ENCODE measurements at places on chromosomes 5 and 9.

GRCh38 chr5:17214893-17215292, 2.5 kb upstream of the BASP1 start:
- no peak for DNase-seq

GRCh38 chr5:135913713-135914626, 18.3 kb upstream of the IL9 start:
- no peak for DNase-seq

DNA sequence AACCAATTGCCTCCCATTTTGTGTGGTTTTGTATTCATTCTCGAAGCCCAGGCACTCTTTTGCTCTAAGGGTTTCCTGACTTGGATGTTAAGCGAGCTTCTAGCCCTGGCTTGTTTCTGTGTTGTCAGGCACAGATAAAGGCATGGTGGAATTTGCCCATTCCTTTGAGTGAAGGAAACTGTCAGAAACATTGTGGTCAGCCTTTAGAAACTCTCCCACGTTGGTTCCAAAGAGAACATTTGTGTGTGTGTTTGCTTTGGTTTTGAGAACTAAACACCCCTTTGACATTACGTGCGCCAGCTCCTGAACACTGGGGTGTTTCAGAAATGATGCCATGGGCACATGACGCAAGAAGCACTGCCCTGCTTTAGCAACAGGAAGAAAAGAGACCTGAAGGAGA, 320.9 kb downstream of the NTRK2 start:
- no peak for DNase-seq

- DNase-seq: no peak
These were observed 13.0 kb downstream of the BARX1 start for GRCh38 chr9:93942161-93942560.

GRCh38 chr5:174195517-174195916, 150.0 kb downstream of the NSG2 start:
- no peak for DNase-seq

DNA sequence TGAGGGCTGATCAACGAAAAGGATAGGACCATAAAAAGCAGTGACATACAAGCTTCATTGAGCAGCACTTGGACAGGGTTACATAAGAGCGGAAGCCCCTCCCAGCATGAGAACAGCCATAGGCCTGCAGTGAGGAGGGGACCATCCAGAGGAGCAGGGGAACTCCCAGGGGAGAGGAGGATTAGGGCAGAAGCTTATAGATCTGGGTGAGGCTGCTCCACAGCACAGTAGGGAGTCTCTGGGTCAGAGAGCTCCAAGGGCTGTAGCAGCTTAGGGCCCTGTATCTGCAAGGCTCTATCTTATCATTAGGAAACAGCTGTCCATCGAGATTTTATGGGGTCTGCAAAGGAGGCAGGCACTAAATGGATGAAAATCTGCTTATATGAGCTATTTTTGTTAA, 186.6 kb downstream of the DOCK8 start:
- DNase-seq: no peak

DNA sequence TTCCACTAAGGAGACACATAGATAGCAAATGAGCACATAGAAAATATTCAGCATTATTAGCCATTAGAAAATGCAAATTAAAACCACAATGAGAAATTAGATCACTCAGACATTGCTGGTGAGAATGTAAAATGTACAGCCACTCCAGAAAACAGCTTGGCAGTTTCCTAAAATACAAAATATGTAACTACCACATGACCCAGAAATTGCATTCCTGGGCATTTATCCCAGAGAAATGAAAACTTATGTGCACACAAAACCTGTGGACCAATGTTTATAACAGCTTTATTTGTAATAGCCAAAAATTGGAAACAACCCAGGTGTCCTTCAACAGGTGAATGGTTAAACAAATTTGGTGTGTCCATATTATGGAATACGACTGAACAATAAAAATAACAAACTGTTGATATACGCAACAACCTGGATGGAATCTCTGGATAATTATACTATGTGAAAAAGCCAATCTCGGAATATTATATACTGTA, 34.8 kb upstream of the SHC3 start:
- no peak for DNase-seq

DNA sequence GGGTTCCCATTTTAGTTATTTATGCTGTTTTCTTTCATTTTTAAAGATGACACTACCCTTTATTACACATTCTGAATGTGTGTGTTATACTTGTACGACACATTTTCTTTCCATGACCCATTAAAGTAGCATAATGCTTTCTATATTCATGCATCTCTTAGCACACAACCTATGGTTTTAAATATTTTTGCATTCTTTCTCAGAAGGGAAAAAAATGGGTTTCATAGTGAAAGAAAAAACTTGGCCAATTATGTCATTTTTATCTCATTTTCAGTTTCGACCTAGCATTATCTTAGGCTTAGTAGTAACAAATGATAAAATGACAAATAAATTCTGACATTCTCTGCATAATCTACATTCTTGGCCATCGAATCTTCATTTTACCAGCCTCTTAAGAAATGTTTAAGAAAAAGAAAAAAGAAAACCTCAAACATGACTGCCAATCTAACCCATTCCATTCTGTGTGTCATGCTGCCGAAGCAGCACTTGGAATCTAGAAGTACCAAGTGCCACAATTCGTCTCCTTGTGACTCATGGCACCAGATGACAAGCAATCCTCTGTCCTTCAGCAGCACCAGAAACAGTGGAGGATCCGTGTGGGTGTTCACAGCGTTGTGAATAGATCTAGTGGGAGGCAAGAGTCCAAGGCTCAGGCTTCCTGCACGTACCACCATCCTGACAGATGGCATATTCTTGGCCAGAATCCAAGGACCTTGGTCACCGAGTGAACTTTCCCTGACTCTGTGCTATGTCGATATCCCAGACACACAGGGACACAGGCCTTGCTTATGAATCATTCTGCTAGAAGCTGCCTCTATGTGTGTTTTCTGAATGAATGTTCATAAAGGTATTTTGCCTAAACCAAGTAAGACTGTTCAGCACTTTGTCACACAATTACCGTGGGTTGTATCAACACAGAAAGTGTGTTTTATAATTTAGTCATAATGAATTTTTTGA, 502.7 kb downstream of the NR2F1-AS1 start:
- DNase-seq: no peak

- DNase-seq: no peak
These were observed 3.2 kb downstream of the SNX30 start for GRCh38 chr9:112753725-112754124.

GRCh38 chr5:173291722-173292658, 36.2 kb downstream of the STC2 start:
- DNase-seq: no peak

DNA sequence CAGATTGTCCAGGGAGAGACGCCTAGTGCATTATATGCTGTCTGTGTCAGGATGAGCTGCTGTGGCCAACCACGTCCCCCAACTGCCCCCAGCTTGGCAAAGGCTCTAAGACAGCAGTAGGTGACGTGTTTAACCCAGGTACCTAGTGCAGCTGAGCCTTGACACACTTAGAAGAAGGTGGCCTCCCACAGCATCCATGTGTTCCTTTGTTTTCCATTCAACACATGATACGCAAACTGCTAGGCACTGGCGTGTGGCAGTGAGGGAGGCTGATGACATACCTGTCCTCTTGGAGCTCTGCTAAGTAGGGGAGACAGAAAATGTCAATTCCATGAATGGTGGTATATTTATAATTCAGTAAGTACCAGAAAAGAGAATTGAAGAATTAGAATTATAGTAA, 291.7 kb downstream of the NR3C1 start:
- DNase-seq: no peak

- DNase-seq: peak; percentile 74
These were observed 21.7 kb upstream of the FAT2 start for GRCh38 chr5:151612689-151613427.

DNA sequence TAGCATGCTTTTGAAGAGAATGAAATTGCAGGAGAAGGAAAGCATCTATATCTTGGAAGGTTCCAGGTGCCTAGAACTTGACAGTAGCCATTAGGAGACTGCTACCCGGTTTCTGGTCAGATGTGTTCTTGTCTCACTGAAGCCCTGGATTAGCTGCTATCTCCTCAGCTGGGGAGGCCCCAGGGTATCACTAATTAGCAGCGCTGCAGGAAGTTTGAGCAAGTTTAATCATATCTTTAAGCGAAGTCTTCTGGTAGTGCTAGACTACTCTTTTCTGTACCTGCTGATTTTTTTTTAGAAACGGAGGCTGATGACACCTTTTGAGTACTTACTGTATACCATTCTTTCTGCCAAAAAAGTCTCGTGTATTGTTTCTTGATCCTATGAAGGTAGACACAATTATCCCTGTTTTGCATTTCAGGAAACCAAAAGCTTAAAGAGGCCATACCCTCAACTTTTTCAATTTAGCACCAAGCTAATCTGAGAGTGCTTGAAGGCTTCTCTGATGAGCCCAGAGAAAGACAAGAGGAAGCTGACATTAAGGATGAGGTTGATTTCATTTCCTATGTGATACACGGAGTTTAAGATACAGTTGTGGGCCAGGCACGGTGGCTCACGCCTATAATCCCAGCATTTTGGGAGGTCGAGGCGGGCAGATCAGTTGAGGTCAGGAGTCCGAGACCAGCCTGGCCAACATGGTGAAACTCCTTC, 201.3 kb downstream of the ARHGAP26 start:
- DNase-seq: no peak

- DNase-seq: no peak
These were observed 72.2 kb downstream of the ATG10 start for GRCh38 chr5:82044010-82044409.

DNA sequence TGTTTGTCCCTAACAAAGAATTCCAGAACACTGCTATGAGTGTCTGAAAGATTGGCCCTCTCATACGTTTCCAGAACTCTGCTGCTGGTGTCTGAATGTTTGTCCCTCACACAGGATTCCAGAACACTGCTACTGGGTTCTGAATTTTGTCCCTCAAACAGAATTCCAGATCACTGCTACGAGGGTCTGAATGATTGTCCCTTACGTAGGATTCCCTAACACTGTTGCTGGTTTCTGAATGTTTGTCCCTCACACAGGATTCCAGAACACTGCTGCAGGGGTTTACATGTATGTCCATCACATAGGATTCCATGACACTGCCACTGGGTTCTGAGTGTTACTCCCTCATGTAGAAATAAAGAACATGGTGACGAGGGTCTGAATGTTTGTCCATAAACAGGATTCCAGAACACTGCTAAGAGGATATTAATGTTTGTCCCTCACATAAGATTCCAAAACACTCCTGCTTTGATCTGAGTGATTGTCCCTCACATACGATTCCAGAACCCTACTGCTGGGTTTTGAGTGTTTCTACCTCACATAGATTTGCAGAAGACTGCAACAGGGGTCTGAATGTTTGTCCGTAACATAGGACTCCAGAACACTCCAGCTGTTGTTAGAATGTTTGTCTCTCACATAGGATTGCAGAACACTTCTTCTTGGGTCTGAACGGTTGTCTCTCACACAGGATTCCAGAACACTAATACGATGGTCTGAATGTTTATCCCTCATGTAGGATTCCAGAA, 214.4 kb downstream of the FOXD4L6 start:
- DNase-seq: no peak

- no peak for DNase-seq
These were observed 130.8 kb downstream of the GDNF start for GRCh38 chr5:37709020-37709419.

DNA sequence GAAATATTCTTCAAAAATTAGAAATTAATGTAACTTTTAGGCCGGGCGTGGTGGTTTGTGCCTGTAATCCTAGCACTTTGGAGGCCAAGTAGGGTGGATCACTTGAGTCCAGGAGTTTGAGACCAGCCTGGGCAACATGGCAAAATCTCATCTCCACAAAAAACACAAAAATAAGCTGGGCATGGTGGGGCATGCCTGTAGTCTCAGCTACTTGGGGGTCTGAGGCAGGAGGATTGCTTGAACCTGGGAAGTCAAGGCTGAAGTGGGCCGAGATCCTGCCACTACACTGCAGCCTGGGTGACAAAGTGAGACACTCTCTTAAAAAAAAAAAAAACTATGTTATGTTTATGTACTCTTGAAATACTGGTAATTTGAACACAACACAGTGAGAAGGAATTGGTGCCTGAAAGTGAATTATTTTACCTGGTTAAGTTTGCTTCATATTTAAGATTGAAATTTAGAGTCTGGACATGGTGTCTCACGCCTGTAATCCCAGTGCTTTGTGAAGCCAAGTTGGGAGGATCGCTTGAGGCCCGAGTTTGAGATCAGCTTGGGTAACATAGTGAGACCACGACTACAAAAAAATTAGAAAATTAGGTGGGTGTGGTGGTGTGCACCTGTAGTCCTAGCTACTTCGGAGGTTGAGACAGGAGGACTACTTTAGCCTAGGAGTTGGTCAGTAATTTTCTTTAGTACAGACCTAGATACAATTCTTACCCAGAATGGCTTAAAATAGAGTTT, 15.0 kb downstream of the ARRDC3 start:
- DNase-seq: no peak

DNA sequence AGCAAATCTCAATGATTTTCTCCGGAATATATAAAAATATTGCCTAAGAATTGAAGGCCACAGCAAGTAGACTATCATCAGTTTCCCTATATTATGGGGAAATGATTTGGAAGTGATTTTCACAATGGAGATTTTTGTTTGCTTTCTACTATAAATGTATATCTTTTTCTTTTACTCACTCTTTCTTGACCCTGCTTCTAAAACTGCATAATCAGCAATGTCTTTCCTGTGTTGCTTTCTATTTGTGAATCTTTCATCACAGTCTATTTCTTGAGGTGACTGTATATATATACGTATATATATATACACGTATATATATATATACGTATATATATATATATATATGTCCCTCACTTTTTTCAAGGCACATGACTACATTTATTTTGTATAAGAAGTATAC, 622.6 kb downstream of the DTWD2 start:
- DNase-seq: no peak

GRCh38 chr9:36136894-36137391, 410 bp downstream of the GLIPR2 start:
- no peak for DNase-seq

- DNase-seq: no peak
These were observed 59.6 kb upstream of the IL17B start for GRCh38 chr5:149438711-149439132.

DNA sequence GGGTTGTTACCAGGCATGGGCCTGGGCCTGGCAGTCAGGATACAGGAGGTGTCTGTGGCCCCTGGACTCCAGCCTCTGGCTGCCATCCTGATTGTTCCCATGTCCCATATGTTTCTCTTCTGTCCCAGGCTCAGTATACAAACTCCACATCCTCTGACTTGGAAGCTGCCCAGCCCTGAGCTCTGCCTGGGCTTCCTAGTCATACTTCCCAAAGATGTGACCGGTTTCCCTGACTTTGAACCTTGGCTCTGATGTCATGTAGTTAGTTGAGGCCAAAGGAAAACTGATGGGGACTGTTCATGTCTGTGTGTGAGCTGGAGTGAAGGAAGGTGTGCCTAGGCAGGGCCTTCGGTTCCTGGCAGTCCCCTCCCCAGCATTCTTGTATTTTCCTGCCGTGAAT, 50.4 kb downstream of the CYSTM1 start:
- DNase-seq: no peak

DNA sequence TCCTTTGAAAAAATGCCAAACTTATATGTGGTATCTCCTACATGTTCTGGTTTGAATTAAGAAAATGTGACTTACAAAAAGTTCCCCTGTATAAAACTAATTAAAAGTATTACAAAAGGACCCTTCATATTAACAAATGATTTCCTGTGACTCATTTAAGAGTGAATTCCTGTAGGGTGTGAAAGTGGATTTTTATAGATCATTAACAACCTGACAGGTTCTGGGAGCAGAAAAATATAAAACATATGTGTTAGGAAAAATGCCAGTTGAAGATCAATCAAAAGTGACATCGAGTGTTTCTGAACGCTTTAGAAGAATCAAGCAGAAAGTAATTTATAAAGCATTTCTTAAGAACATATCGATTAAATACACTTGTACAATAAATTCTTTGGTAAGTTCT, 35.5 kb downstream of the CAMK4 start:
- no peak for DNase-seq

GRCh38 chr5:9533096-9533495, 12.8 kb downstream of the SEMA5A start:
- no peak for DNase-seq
